ENCODE measurements at places on chromosomes 3 and 15.

DNA sequence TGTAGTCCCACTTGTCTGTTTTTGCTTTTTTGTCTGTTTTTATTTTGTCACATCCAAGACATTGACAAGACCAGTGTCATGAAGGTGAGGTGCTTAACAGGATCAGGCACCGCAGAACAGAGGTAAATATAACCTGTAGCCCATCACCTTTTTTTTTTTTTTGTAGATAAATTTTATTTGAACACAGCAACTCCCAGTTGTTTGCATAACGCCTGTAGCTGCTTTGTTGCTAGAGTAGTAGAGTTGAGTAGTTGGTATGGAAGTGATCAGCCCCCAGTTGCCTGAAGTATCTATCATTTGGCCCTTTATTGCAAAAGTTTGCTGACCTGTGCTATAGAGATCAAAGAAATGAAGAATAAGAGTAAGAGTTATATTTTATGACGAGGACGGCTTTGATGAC lies 135.0 kb downstream of the TCF12 start:
- no peak for DNase-seq

GRCh38 chr3:8069471-8069870 lies 432.2 kb upstream of the LMCD1 start:
- DNase-seq = no peak

DNA sequence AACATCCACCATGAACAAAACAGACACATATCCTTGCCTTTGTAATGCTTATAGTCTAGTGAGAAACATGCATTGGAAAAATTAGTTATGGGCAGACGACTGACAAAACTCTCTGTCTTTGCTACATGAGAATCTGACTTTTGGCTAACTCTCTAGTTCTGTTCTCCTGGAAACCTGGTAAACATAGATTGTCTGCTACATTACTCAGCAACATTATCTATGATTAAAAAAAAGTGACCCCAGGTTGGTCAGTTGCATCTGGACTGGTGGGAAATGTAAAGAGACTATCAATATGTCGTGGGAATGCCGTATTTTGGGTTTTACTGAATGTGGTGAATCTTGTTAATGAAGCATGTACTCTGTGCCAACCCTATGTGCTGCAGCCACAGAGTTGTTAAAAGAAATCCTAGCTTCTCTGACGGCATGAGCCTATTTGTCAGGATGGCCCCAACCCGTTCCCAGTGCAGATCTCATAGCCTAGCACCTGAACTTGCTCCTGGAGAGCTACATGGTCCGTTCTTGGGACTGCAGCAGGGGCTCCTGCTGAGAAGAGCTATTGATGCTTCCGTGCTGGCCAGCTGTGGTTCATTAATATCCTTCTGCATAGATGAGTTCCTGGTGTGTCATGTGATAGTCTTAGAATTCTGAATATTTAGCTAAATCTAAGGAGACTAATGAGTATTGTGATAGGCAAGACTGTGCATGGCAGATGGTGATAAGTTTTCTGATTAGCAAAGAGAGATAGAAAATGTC lies 311.7 kb upstream of the ZNF717 start:
- no peak for DNase-seq

DNA sequence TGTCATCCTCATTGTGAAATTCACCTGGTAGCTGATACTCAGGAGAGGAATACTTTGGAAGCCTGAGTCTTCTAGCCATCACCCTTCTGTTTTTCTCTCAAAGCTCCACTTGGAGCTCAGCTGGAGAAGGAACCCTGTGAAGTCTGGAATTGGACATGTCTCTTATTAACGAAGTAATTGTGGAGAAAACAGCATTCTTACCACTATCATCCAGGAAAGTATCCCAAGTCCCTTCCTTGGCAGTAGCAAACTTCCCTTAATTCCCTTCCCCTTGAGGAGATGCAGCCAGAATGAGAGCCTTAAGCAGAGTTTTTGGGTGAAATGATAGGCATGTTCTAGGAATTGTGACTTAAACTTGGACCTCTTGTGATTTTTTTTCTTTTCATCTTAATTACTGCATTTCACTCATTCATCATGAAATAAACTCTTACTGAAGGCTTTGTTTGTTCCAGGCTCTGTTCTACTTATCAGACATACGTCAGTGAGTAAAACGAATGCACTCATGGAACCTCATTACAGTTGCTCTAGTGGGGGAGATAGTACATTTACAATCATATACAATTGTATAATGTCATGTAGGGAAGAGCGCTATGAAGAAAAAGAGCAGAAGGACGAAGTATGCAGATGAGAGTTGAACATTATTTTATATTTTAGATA lies 30.5 kb upstream of the TCF12 start:
- no peak for DNase-seq

GRCh38 chr3:116070061-116070460 lies 375.2 kb downstream of the LSAMP start:
- no peak for DNase-seq

- DNase-seq = no peak
Measured at GRCh38 chr3:181541414-181541813, 170.3 kb upstream of the SOX2 start.

DNA sequence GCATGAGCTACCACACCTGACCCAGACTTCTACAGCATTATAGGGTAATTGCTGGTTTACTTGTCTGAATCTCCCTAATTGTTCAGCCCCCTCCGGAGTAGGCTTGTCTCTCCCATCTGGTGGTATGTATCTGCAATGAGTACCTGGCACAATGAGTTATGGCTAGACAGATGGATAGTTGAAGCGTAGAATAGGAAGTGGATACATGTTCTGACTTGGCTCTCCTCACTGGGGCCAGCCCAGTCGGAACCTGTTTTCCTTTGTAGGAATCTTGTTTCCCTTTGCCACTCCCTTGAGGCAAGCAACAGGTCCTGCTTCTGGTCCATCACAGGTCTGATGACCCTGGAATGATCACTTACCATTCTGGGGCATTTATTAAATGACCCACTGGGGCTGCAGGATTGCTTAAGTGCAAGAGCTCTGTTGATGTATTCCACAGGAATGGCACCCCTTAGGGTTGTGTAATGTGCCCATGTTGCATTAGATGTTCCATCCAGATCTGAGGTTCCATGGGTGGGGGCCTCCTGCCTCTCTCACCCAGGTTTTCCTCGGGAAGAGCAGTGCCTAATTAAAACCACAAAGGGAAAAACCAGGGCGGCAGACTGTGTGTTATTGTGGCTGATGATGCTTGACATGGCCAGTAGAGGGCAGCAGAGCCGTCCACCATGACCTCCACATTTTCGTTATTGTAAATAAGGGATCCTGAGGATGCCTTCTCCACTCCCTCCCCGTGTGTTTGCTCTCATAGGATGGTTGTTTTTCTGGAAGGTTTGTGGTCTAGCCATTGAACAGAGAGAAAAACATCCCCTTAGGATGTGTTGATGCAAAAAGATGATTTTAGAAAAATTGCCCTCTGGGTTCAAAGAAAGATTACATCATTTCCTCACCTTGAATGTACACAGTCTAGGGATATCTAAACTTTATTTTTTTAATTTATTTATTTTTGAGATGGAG lies 58.0 kb downstream of the CMTM8 start:
- peak; percentile 52 for DNase-seq

- no peak for DNase-seq
Measured at GRCh38 chr15:49831206-49831965, 210.5 kb downstream of the DTWD1 start.

DNA sequence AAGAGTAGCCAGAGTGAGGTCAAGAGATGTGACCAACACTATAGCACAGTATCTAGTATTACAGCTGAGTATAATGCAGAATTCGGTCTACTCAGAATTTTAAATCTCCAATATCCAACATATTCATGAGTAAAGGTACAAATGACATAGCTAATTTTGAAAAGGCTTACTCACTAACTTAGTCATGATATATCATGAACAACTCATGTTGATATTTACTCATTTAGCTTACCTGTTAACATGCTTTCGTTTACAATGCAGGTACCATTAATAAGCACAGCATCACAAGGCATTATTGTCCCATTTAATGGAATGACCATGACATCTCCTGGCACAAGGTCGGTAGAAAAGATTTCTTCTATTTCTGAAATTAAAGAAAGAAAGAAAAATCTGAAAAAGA lies 36.9 kb downstream of the ATP13A3 start:
- no peak for DNase-seq

DNA sequence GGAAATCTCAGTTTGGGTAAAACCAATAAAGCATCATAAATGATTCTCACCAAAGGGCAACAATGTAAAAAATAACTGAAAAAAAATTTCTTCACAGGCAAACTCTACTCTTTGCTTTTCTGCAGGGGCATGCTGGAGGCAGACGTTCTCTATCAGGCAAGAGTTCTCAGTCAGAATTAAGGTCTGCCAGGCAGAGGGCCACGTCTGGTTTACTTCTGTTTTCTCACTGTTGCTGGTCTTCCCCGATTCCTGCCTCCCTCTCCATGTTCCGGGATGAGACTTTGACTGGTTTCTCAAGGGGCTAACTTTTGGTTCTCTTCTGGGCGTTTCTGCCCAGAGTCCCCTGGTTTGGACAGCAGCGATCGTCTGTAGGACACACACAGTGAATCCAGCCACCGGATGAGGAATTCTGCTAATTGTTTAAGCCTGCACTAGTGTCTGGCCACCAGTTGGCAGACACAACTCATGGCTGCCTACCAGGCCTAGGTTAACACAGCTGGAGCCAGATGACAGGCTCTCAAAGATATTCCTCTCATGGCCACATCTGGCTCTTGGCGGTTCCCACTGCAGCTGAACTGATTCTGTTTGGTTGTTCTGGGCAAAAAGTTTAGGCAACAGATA lies 273.1 kb downstream of the FOXP1 start:
- no peak for DNase-seq

- no peak for DNase-seq
Measured at GRCh38 chr3:44510000-44510368, 32.5 kb upstream of the ZNF445 start.

DNA sequence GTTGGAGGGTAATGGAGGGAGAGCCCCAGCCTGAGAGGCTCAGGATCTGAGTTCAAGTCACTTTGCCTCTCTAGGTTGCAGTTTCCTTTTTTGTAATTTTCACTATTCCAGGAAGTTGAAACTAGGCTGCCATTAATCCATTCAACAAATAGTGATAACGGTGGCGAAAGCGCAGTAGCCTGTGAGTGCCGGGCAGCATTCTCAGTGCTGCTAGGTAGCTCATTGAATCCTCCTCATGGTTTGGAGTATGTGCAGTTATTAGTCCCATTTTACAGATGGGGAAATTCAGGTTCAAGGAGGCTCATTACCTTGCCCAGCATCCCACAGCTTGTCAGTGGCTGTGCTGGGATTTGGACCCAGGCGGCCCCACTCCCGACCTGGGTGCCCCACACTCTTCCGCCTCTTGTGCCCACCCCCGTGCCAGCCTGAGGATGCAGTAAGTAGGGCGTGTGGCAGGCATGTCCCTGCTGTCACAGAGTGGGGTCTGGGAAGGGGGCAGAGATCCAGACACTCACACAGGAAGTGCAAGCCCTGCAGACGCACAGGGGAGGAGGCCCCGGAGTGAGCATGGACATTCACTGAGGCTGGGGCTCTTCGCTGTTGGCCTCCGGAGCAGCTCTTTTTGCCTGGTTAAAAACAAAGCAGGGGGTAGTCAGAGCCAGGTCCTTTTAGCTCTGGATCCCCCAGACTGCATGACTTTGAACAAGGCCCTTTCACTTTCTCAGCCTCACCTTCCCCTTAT lies 58.8 kb downstream of the SLC6A6 start:
- no peak for DNase-seq

Data from stimulated activated CD4-positive, alpha-beta T cell treated with anti-CD3 and anti-CD28 coated beads, Interleukin-12 subunit alpha, Interleukin-12 subunit beta, amount 100 ng/mL, for 4 hours (primary cell).